ENCODE measurements at places on chromosomes 13 and 19.

GRCh38 chr13:29196409-29197074, 376.4 kb downstream of the MTUS2 start:
- DNase-seq = no peak

GRCh38 chr19:13951043-13951442, 1.3 kb upstream of the DCAF15 start:
- no peak for DNase-seq

- no peak for DNase-seq
Observed at GRCh38 chr13:76646946-76647345, 239.3 kb downstream of the KCTD12 start.

GRCh38 chr13:113907635-113908617, 44.0 kb upstream of the GAS6 start:
- no peak for DNase-seq

GRCh38 chr13:84563611-84564010, 681.3 kb upstream of the SLITRK1 start:
- no peak for DNase-seq

GRCh38 chr19:48806518-48806817, 4.4 kb downstream of the BCAT2 start:
- DNase-seq = no peak

DNA sequence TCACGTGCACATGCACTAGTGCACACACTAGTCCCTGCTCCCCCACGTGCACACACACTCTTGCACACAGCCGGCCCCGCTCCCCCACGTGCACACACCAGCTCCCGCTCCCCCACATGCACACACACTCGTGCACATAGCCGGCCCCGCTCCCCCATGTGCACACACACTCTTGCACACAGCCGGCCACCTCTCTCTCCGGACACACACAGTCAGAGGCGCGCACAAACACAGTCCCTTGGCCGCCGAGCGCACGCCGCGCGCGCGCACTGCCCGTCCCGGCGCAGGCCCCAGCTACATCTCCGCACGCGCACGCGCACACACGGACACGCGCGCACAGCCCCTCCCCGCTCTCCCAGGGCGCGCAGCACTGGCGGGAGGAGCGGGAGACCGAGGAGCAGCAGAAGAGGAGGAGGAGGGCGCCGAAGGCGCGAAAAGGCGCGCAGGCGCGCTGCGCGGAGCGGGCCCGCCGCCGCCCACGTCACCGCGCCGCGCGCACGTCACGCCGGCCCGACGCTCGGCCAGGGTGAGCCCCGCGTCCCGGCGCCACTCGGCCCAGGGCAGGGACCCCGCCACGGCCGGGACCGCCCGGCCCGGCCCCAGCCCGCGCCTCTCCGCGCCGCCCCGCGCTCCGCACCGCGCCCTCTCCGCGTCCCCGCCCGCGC, at the start of gene TFDP1:
TSS of gene TFDP1 (plus strand) at position 549 of the 665 bp plus-strand sequence. CDS start 1,085 bp downstream, outside the sequence.
- DNase-seq = peak; percentile 69

DNA sequence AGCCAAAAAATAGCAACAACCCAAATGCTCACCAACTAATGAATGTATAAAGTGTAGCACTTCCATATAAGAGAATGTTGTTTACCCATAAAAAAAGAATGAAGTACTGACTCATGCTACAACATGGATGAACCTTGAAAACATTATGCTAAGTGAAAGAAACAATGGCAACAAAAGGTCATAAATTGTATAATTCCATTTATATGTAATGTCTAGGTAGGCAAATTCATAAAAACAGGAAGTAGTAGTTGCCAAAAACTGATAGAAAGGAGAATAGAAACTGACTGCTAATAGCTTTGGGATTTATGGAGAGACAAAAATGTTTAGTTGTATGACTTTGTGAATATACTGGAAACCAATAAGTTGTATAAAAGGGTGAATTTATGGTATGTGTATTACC, 21.6 kb downstream of the MYCBP2 start:
- no peak for DNase-seq

- DNase-seq = no peak
Observed at GRCh38 chr13:105389373-105389772, 1146.1 kb downstream of the EFNB2 start.

DNA sequence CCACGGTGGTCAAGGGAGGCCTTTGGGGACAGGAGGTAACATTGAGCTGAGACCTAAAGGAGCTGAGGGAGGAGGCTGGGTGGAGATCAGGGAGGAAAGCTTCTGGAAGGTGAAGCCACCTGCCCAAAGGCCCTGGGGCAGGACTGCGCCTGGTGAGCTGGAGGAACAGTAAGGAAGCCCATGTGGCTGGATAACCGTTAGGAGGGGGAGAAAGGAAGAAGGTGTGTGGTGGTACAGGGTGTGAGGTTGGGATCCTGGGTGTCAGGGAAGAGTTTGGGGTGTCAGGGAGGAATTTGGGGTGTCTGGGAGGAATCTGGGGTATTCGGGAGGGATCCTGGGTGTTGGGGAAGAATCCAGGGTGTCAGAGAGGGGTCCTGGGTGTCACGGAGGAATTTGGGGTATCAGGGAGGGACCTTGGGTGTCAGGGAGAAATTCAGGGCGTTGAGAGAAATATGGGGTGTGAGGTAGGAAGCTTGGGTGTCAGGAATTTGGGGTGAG, 695 bp downstream of the TICAM1 start:
- no peak for DNase-seq

Data from NCI-H1048 (cell line).